ENCODE measurements at places on chromosomes 12 and 14.

DNA sequence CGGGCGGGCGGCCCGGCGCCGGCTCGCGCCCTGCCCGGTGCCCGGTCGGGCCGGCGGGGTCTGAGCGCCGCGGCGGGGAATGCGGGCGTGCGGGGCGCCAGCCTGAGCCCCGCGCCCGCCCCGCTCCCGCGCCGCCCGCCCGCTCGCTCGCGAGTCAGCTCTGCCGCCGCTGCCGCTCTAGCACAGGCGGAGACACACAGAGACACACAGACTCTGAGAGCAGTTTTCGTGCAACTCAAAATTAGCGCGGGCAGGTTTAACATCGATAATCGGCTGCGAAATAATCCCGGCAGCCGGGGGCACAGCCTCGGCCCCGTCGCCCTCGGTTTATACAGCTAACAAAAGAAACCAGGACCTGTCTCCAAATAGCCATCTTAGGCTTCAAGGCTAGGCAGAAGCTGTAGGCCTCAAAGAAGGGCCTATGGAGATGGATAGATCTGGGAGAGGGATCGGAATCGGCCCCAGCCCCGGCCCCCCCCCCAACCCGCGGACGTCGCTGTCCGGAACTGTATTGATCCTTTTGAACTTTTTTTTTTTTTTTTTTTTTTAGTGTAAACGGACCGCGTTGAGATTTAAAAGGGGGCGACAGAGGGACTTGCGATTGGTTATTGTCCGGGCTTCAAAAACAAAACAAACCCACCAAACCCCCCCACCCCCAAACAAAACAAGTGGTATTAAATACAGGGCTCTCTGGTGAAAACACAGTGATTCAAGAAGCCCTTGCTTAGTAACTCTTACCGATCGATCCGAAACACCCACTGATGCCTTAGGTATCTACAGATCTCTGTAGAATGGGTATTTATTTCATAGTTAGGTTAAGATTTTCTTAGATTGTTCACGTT lies 1.1 kb downstream of the ARID2 start:
- DNase-seq: peak; percentile 20

DNA sequence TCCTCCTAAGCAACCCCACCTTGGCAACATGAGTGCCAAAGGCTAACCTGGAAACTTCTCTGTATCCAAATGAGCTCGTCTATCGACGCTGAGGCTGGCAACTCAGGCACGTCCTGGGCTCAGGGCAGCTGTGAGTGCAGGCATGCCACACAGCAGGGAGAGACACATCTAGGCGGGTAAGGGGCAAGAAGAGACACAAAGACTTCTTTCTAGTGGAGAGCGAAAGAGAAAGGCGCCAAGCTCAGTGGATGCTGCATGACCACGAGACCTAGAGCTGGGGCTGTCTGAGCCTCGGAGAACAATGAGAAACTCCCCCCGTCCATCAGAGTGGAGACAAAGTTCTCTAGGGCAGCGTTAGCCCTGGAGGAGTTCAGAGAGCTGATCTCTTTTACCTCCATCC lies 170.4 kb downstream of the CALM1 start:
- no peak for DNase-seq

GRCh38 chr12:104012331-104012730 lies 37.7 kb downstream of the GLT8D2 start:
- DNase-seq: no peak

DNA sequence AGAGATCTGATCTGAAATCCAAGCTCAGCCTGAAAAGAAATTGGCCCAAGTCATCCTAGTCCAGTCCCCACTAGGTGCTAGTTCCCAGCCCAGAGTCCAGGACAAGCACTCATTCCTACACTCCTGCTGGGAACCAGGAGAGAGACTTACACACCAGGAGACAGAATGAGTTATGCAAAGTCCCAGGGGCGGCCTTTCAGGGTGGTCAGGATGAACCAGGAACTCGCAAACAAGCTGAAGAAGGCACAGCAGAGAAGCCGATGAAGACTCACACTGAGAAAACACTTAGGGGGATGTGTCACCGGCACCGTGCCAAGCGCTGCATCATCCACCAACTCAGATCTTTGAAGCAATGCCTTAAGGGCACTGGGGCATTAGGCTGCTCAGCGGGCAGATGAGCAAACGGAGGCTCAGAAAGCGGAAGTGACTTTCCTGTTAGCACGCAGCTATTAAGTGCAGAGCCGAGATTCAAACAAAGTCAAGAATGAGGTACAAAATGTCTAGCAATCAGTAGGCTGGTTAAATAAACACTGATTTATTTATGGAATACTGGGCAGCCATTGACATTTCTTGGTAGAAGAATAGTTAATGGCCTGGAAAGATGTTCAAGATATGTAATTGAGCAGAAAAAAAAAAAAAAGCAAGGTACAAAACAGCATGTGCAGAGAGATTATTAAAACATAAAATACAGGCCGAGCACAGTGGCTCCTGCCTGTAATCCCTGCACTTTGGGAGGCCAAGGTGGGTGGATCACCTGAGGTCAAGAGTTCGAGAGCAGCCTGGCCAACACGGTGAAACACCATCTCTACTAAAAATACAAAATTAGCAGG lies 78.7 kb downstream of the LRRC74A start:
- peak; percentile 61 for DNase-seq

- no peak for DNase-seq
Measured at GRCh38 chr14:28321475-28322244, 444.9 kb upstream of the FOXG1 start.

- DNase-seq: no peak
Measured at GRCh38 chr12:66571361-66571915, 107.4 kb downstream of the GRIP1 start.

- no peak for DNase-seq
Measured at GRCh38 chr14:75783602-75784313, 122.7 kb downstream of the TTLL5 start.

DNA sequence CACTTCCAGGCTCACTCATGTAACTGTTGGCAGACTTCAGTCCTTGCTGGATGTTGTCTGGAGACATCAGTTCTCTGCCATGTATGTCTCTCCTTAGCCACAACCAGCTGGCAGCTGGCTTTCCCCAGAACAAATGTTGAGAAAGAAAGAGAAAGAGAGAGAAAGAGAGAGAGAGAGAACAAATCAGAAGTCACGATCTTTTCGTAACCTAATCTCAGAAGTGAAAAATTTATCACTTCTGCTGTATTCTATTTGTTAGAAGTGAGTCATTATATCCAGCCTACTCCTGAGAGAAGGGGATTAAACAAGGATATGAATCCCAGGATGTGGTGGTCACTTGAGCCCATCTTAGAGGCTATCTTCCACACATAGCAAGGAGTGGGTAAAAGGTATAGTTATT lies 101.2 kb downstream of the BTG1 start:
- no peak for DNase-seq

DNA sequence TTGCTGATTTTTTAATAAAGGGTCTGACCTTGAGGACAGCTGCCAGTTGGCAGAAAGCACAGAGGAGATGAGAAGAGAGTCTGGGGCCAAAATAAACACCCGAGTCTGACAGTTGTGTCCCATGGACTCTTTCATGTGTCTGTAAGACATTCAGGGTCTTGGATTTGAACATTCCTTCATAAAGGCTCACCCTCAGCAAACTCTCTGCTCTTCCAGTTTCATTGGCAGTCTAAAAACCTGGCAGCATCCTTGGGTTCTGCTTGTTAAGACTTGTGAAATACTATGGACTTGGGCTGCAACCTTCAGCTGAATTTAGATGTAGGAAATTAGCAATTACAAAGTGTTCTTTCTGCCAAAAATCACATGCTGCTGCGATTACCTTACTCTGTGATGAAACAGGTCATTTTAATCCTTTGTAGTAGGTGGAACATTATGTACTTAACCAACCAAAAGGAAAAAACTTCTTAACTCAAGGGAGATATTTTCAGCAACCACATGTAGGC lies 32.0 kb upstream of the LMNTD1 start:
- no peak for DNase-seq

DNA sequence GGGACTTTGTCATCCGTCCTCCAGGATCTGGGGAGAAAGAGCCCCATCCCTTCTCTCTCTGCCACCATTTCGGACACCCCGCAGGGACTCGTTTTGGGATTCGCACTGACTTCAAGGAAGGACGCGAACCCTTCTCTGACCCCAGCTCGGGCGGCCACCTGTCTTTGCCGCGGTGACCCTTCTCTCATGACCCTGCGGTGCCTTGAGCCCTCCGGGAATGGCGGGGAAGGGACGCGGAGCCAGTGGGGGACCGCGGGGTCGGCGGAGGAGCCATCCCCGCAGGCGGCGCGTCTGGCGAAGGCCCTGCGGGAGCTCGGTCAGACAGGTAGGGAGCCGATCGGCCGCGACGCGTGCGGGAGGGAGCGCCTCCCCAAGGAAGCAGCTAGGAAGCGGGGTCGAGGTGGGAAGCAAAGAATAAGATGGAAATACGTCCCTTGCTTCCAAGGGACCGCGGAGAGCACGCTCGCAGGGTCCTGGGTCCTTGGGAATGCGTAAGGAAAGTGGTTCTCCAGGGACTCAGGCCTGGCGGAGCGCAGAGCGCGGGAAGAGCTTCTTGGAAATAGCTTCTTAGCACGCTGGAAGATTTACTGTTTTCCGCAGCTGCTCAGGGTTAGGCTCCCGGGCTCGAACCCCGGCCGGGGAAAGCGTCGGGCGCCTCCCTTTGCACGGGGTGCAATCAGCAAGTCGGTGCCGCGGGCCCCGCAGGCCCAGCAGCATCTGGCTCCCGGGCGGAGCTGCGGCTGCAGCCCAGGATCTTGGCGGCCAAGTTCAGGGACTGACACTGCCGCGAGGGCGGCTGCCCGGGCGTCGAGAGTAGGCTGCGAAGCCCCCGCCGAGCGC lies 457 bp downstream of the SOCS2 start:
- no peak for DNase-seq

GRCh38 chr12:11719678-11720099 lies 70.2 kb downstream of the ETV6 start:
- no peak for DNase-seq

- no peak for DNase-seq
Measured at GRCh38 chr12:12636641-12637040, 25.0 kb downstream of the CREBL2 start.

DNA sequence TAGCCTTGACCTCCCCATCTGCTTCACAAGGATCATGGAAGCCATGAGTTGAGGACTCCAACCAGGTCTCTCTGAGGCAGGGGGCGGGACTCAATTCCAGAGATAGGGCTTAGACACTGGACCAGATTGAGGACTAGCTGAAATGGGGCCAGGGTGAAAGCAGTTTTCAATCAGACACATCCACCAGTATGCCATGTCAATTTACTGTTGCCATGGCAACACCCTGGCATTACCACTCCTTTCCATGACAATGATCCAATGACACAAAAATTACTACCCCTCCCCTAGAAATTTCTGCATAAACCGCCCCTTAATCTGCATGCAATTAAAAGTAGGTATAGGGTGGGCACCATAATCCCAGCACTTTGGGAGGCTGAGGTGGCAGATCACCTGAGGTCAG lies 18.6 kb upstream of the DCAF5 start:
- DNase-seq: no peak

GRCh38 chr12:26771861-26772260 lies 61.1 kb downstream of the ITPR2 start:
- no peak for DNase-seq

- DNase-seq: no peak
Measured at GRCh38 chr12:14540801-14541462, 26.8 kb downstream of the PLBD1 start.

GRCh38 chr14:73795974-73796373 lies 55.7 kb upstream of the PTGR2 start:
- no peak for DNase-seq

- DNase-seq: no peak
Measured at GRCh38 chr12:56163533-56164344, 5.6 kb downstream of the MYL6 start.

GRCh38 chr12:71024281-71024680 lies 103.7 kb upstream of the PTPRR start:
- DNase-seq: no peak

DNA sequence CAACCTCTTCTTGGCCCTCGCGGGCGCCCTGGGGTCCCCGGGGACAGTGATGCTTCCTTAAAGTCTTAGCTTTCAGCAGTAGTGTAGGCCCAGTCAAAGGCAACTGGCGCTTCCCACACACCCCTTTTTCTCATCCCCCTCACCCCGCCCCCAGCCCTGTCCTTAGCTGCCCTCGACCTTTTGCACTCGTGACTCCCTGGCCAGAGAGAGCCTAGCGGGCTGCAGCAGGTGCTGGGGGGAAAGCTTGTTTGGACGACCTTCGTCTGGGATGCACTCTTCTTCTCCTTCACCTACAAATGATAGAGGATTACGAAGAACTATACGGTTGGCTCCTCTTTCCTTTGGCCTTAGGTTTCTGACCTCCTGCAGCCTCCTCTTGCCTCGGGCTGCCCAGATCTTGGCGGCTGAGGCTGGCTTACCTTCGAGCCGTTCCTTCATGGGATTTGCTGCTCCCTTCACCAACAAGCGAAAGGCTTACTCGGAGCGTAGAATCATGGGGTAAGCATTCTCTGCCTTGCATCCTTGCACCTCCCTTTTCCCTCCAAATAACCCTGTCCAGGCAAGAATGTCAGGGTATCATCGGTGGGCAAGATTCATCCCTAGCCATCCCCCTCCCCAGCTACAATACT lies 815 bp downstream of the COQ10A start:
- DNase-seq: no peak

DNA sequence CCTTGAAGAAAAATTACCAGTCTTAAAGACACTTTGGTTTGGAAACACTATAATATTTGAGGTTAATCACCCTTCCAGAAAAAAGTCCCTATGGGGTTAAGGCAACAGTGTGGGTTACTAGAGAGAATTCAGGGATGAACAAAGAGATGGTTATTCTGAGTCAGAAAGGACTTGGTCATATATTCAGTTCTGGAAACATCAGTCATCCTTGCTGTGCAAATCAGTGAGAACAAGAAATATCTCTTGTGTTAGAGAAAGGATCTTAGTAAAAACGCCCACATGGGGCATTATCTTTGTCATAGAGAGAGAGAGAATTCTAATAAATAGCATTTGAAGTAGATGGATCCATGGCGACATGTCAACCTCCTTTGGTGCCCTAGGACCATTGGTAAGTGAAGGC lies 59.4 kb upstream of the E2F7 start:
- no peak for DNase-seq

DNA sequence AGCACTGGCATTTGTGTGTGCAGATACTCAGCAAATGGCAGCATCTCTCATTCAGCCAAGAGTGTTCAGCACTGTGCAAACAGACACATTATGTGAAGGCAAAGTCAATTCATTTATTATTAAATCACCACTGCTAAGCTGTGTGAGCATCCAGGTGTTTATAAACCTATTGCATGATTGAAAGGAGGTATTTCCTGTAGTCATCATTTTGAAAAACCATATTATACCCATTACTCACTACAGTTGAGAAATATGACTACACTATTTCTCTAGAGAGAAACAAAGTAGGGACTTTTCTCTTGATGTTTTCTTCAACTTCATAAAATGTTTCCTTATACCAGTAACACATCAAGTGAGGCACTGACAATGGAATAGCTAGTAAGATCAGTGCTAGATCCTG lies 13.7 kb downstream of the SPX start:
- no peak for DNase-seq

DNA sequence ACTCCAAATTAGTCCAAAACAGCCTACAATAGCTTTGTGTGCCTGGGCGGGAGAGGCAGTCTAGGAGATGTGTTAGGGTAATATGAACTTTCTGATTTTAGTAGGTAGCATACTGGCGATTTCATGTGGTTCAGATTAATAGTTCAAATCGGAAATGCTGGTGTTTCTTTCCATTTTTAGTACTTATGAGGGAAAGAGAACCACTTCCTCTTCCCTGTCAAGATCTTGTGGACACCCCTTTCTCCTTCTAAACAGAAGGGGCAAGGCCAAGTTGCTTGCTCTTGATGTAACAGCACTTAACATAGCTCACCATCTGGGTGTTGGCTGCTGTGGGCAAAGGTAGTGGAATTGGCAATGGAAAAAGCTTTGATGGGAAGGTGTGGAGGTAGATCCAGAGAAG lies 32.2 kb upstream of the IGF1 start:
- DNase-seq: no peak

Data from stimulated activated CD8-positive, alpha-beta memory T cell treated with anti-CD3 and anti-CD28 coated beads, Interleukin-7, amount 100 ng/mL, for 24 hours (primary cell).